ENCODE measurements at places on chromosomes 4 and X. TPM values are rescaled to one million over a fixed set of nuclear protein-coding genes. Genes with fewer than 3 reads are reported as not detected.

Gene MSX1
- 0.87 TPM for total RNA-seq

Gene ATP8A1
- total RNA-seq, result 2.9 TPM

Gene GAGE12J
- not detected for total RNA-seq

Gene NAP1L2
- 7.2 TPM for total RNA-seq

Gene CACNA1F
- total RNA-seq, result not detected

Gene SLITRK2
- not detected for total RNA-seq

DNA sequence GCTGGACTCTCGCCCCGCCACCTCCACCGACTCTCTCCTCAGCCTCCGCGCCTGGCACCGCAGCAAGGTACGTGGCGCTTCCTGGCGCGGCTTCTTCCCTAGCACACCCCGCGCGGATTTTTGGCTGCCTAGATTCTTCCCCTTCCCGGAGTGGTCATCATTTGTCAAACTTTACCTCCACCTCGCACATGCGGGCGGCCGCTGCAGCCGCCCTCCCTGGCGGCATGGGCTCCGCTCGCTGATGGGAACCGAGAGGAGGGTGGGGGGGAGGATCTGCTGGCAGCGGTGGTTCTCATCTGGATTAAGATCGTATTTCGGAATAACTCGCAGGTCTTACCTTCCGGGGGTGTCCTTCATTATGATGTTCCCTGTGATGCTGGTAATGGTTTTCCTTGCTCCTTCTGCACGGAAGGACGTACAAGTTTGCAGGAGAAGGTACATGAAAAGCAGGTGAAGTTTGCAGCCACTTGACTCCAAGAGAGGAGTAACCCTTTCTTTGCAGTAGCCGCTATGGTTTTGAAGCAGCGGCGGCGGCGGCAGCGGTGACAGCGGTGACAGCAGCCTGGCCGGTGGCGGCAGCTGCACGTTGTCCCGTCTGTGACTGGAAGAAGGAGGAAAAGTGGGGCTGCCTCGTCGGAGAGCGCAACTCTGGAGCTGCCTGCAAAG, 2183.9 kb upstream of the TENM3 start:
- H3K27ac ChIP-seq, result no peak overlapping the region
- H3K27me3 ChIP-seq, result peaks cover 21% of the 10 kb centered on the region
- DNase-seq, result peak; percentile 1

- peaks cover 8% of the 10 kb centered on the region for H3K4me1 ChIP-seq
- H3K36me3 ChIP-seq, result no peaks in the 10 kb centered on the region
- H3K27me3 ChIP-seq, result no peaks in the 10 kb centered on the region
- DNase-seq, result peak; percentile 32
Observed at GRCh38 chr4:56627985-56628384, 53.1 kb downstream of the HOPX start.

GRCh38 chr4:20809812-20810211, 109.6 kb downstream of the PACRGL start:
- no peak for DNase-seq
- H3K27me3 ChIP-seq, result no peaks in the 10 kb centered on the region
- no peak overlapping the region for H3K4me3 ChIP-seq
- no peaks in the 10 kb centered on the region for H3K4me1 ChIP-seq
- H3K36me3 ChIP-seq, result no peaks in the 10 kb centered on the region

GRCh38 chr4:84070289-84070688, 428.8 kb downstream of the NKX6-1 start:
- no peak overlapping the region for H3K27ac ChIP-seq
- DNase-seq, result no peak
- H3K4me3 ChIP-seq, result no peak overlapping the region

DNA sequence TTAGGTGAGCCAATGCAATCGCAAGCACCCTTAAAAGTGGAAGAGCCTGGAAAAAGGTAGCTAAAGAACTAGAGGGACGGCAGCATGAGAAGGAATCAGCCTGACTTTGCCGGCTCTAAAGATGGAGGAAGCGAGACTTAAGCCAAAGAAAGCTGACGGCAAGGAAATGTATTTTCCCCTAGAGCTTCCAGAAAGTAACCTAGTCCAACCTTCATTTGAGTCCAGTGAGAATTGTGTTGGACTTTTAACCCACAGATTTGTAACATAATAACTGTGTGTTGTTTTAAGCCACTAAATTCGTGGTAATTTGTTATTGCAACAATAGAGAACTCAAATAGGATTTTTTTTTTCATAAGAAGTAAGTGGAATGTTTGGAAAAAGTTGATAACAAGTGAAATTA, 212.7 kb upstream of the C1QTNF7 start:
- no peak overlapping the region for H3K27ac ChIP-seq
- DNase-seq, result no peak
- H3K27me3 ChIP-seq, result no peaks in the 10 kb centered on the region
- H3K4me1 ChIP-seq, result no peaks in the 10 kb centered on the region
- no peak overlapping the region for H3K4me3 ChIP-seq

DNA sequence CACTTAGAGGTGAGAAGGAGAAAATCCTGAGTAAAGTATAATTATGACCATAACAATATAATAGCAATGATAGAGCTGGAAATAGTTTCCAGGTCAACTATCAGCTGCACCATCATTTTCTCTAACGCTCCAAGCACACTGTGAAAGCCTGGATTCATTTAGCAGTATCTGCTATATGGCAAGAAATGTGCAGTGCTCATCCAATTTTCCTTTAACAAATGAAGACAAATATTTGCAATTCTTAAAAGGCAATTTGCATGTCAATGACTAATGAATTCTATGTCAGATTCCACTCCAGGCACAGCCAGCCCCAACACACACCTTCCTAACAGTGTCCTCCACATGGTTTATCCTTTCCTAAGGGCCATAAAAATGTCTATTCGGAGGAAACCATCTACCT, 12.7 kb downstream of the PRSS12 start:
- H3K27ac ChIP-seq, result peak overlapping the region; percentile 64
- no peak overlapping the region for H3K4me3 ChIP-seq
- DNase-seq, result no peak
- H3K4me1 ChIP-seq, result peaks cover 14% of the 10 kb centered on the region
- H3K27me3 ChIP-seq, result no peaks in the 10 kb centered on the region
- H3K36me3 ChIP-seq, result no peaks in the 10 kb centered on the region

Measured in astrocyte (in vitro differentiated cells and primary cell).